Sigmoid colon (tissue), 7 donors: ENCODE measurements at places on chromosomes 12 and 14. TPM values are rescaled to one million over a fixed set of nuclear protein-coding genes. Genes with fewer than 3 reads are reported as not detected.

MUCL1 gene
- polyA plus RNA-seq = not detected

CLEC7A gene
- polyA plus RNA-seq = 10.2 TPM

GRCh38 chr12:116106870-116107269, 170.6 kb downstream of the MED13L start:
- peaks cover 3% of the 10 kb centered on the region for H3K36me3 ChIP-seq
- H3K4me3 ChIP-seq = no peak overlapping the region
- DNase-seq = no peak
- no peak overlapping the region for H3K27ac ChIP-seq
- H3K27me3 ChIP-seq = no peaks in the 10 kb centered on the region
- peaks cover 24% of the 10 kb centered on the region for H3K4me1 ChIP-seq

DNA sequence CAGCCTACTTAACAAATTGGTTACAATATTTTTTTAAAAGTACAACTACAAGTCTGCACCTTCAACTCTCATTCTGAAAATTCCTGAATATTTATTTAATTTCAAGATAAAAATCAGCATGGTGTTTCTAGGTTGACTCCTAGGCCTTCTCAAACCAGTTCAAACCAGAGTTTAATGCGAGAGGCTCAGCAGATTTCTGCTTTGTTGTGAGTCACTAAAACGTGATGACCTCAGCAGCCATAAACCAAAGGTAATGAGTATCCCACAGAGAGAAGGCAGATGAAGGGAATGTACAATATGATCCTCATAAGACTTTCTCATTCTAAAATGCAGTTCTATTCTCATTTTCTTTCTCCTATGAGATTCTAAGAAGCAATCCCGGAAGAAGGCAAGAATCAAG, 1.5 kb downstream of the PRDM4 start:
- DNase-seq = no peak
- H3K27ac ChIP-seq = no peak overlapping the region
- no peaks in the 10 kb centered on the region for H3K27me3 ChIP-seq
- H3K4me3 ChIP-seq = no peak overlapping the region
